NCI-H1417 treated with DMSO at 0.1 percent for 48 hours (cell line): ENCODE measurements at places on chromosomes 13 and 19.

- no peak for DNase-seq
Observed at GRCh38 chr13:49272296-49272695, 24.6 kb downstream of the CDADC1 start.

GRCh38 chr19:46073268-46073922 lies 32.6 kb upstream of the IGFL4 start:
- DNase-seq = no peak

- DNase-seq = no peak
Observed at GRCh38 chr13:110685305-110686020, 20.5 kb downstream of the CARS2 start.

- DNase-seq = no peak
Observed at GRCh38 chr13:111171112-111171511, 56.0 kb downstream of the ARHGEF7 start.

- no peak for DNase-seq
Observed at GRCh38 chr13:45255247-45255987, 54.6 kb upstream of the KCTD4 start.

DNA sequence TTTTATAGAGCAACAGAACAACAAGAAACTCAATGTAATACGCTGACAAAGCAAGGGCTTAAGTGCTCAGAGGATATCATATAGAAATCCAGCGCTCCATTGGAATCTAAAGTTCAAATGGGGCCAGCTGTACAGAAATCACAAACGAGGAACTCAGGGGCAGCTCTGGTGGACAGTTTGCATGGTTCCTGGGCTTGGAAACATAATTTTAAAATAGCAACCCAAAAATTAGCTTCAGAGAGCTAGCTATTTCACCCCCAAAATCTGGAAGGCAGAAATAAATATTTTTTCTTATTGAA lies 19.2 kb upstream of the LATS2 start:
- DNase-seq = no peak

- DNase-seq = no peak
Observed at GRCh38 chr13:46679369-46680120, 117.4 kb downstream of the ESD start.

DNA sequence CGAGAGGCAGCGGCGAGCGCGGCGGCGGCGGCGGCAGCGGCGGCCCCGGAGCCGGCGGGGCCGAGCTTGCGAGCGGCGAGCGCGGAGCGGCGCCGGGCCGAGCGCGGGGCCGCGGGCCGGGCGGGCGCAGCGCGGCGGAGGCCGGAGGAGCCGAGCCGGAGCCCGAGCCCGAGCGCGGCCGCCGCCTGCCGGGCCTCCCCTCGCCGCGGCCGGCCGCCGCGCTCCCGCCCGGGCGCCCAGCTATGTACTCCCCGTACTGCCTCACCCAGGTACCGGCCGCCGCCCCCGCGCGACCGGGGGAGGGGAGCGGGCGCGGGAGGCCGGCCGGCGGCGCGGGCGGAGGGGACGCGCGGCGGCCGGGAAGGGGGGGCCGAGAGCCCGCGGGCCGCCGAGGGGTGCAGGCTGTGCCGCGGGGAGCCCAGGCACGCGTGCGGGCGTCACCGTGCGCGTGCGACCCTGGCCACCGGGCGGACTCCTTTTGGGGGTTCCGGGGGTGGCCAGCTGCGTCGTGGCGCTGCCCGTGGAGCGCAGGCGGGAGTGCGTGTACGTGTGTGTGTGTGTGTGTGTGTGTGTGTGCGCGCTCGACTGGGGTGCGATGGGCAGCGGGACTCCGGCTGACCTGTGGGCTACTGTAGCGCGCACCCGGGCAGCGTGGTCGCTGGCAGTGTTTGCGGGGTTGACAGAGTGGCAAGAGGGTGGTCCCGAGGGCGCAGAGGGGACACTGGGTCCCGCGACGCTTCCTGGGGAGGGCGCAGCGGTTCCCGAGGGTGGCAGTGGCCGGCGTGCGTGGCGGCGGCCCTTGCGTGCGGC lies 526 bp downstream of the NFIX start:
- no peak for DNase-seq

- DNase-seq = no peak
Observed at GRCh38 chr19:2234996-2235380, 1.1 kb downstream of the PLEKHJ1 start.

DNA sequence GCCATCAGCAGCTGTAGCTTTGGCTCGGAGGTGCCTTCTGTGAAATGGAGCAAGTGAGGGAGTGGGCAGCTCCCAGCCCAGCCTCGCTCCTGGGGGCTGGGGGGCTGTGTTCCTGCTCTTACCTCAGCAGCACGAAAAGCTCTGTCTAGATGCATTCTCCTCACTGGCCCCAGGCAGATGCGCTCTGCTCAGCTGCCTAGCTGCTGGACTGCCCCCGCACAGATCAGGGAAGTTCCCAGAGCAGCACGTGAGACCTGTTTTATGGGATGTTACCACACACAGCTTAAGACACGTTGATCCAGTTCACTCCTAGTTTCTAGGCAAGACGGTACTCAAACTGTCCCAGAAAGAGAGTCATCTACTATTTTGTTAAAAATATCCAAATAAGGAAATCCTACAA lies 13.6 kb downstream of the LCP1 start:
- no peak for DNase-seq

DNA sequence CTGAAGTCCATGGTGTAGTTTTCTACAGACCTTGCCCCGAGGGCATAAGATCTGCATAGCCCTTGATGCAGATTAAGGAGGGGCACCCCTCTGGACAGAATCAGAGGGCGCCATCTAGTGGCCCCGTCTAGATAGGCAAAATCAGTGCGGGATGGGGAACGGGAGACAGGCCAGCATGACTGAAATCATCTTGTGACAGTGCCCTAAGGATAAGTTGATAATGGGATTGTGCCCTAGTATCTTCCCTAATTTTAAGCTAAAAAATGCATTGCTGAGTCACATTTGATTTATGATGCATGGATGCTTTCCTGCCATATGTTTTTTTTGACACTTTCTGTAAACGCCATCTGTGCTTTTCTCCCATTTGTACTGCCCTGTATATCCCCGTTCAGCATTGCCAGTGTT lies 19.0 kb upstream of the GPI start:
- no peak for DNase-seq

GRCh38 chr19:30567536-30568232 lies 195.5 kb downstream of the ZNF536 start:
- DNase-seq = no peak

DNA sequence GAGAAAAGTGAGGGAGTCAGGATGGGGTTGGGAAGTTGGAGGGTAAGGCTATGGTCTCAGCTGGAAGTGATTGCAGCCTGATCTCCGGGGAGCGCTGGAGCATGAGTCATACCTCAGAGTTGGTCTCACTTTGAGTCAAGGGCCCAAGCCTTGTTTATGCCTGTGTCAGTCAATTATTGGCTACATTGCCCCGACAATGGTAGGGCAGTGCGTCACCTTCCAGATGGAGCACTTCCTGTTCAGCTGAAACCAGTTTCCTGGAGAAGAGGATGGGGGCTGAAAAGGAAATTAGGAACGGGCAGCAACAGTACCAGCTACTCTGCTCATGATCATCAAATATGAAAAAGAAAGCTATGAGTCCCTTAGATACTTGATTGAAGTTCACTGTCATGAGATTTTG lies 60.4 kb downstream of the ADGRE1 start:
- no peak for DNase-seq

DNA sequence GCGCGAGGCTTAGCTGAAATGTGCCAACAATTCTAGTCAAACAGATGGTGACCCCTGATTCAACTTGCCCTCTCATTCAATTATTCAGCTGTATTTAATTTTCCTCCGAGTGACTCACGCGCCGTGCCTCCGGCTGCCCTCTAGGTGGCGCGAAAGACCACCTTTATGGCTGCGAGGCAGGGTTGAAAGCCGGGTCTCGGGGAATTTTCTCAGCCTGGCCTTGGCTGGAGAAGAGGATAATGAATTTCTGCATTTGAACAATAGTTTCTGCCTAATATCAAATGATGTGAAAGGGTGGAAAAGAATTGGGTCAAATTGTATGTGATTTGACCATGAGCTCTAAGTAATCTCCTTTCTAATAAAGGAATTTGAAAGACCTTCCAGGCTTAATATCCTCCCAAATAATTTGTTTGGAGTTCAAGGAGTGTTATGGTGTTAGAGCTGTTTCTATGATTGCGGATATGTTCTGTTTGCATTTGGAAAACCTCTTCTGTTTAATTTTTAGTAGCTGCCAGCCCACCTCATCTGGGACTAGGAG lies 310.9 kb downstream of the ZNF536 start:
- DNase-seq = no peak

DNA sequence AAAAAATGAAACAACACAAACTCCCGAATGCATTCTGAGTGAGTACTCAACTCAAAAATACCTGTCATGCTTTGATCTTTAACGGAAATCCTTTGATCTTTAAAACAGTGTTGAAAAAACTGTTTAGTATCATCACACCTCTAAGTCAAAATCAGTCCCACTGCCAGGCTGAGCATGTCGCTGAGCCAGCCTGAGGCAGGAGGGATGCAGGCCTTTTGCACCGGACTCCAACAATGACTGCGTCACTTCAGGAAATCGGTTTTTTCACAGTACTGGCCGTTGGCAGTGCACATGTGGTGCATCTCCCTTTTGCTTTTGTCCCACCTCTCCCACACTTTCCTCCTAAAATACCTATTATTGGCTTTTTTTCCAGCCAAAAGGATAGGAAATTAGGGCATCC lies 78.2 kb downstream of the SHISA2 start:
- DNase-seq = no peak

GRCh38 chr19:29054886-29055675 lies 157.9 kb downstream of the UQCRFS1 start:
- DNase-seq = no peak

DNA sequence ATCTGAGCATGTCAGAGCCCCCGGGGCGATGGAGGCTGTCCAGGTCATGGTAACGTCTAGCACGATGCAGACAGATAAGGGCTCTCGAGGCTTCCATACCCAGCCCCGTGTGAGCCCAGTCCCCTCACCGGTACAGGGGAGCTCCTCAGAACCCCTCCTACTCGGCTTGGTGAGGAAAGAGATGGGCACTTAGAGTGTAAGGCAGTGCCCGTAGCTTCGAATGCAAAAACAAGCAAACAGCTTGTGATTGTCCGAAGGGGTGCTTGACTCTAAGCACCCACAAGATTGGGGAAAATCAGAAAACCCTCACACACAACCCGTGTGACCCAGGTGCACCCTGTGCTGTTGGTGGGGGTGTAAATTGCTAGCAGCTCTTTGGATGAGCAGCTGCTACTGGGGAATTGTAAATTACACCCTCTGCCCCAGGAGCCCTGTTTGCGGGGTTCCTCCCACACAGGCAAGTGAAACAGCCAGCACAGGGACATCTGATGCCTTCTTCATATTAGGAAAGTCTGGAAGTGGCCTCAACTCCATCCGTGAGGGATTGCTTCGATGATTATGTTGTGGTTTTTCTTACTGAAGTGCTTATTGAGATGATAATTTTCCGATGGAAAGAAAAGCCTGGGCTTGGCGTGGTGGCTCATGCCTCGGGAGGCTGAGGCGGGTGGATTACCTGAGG lies 918 bp upstream of the PSPN start:
- DNase-seq = no peak

GRCh38 chr19:32642771-32643170 lies 32.2 kb downstream of the ANKRD27 start:
- no peak for DNase-seq

DNA sequence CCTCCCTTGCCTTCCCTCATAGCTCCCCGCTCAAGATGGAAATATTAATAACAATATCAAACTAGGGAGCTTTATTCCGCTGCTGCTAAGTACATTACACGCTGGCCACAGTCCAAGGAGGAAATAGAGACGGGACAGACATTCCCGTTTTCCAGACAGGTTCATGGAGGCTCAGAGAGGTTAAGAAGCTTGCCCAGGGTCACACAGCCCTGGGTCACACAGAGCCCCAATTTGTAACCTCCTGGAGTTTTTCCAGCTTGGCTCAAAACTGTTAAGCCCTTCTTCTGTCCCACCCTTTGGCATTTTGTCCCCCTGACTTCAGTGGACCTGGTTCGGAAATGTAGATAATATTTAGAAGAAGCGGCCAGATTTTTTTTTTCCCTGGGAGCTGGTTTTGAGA lies 2.0 kb downstream of the BICRA start:
- DNase-seq = no peak

- DNase-seq = no peak
Observed at GRCh38 chr19:56319991-56320390, 5.4 kb upstream of the ZSCAN5A start.

- peak; percentile 0 for DNase-seq
Observed at GRCh38 chr19:35352448-35353304, 5.0 kb downstream of the FFAR1 start.

- no peak for DNase-seq
Observed at GRCh38 chr13:22454586-22454985, 726.2 kb upstream of the SGCG start.

GRCh38 chr19:19155495-19156219 lies 14.4 kb downstream of the MEF2B start:
- DNase-seq = no peak

- DNase-seq = no peak
Observed at GRCh38 chr13:59356607-59357006, 807.1 kb downstream of the DIAPH3 start.

- no peak for DNase-seq
Observed at GRCh38 chr13:30133996-30134395, 173.4 kb downstream of the KATNAL1 start.
